Peyer's patch (tissue), 4 donors: ENCODE measurements at places on chromosomes 3 and 15. TPM values are rescaled to one million over a fixed set of nuclear protein-coding genes. Genes with fewer than 3 reads are reported as not detected.

HES1 gene
- total RNA-seq, result 65.6 TPM

KIF15 gene
- total RNA-seq, result 2.6 TPM

TERC gene
- total RNA-seq, result 70.0 TPM

C15orf62 gene
- not detected for total RNA-seq
